ENCODE measurements at places on chromosomes 11 and 22.
A peak's percentile ranks its signal among the peaks of the same experiment; 100 is the strongest.

DNA sequence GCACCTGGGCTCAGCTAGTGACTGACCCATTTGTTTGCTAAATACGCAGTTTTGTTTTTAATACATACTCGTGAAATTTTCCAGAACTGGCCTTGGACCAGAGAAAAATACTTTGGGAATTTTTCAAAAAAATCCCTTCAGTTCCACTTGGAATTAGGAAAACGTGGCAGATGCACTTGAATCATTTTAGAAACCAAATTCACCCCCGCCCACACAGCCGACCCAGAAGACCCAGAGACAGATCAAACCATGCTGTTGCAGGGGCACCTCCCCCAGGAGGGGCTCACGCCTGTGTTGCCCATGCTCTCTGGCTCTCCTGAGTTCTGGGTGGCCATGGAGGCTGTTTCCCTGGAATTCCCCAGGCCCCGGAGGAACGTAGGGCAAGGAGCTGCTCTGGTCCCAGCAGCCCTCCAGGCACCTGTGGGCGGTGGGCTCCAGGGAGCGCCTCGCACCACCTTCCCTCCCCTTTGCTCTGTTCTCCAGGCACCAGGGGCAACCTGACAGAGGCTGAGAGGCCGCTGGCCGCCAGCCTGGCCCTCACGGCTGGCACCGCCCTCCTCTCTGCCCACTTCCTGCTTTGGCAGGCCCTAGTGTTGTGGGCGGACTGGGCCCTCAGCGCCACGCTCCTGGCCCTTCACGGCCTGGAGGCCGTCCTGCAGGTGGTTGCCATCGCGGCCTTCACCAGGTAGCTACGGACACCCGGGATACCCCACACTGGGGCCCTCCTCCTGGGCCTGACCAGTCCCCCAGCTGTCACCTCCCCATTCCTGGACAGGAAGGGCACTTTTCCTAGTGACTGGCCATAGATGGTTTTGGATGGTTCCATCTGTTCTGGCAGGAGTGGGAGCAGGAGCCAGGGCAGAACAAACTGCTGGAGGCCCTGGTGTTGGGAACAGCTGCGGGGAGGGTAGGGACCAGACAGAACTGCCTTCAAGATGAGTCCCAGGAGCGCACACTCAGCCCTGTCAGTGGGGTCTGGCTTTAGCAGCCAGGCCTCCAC is 3.3 kb upstream of the EPS8L2 start:
- no peak for DNase-seq

DNA sequence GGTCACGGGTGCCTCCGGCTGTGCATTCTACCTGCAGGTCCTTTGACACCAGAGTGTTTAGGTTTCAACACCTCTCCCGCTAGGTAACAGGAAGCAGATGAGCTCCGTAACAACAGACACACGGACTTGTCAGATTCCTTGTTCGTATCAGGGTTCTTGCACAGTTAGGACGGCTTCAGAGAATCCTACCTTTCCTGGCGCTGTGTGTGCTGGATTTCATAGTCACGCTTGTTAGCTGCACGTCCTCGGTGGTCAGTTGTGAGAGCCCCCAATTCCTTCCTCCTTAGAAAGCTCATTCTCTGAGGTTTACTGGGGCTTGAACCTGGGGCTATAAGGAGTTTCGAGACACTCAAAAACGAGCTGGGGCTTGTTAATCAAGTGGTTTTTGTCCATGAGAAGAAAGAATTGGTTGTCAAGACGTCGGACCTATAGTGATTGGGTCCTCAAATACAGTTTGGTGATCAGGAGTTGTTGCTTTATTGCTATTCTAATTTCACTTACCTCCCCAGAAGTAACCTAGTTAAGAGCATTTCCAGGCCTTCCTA is 664 bp downstream of the DDB2 start:
- peak; percentile 90 for DNase-seq

DNA sequence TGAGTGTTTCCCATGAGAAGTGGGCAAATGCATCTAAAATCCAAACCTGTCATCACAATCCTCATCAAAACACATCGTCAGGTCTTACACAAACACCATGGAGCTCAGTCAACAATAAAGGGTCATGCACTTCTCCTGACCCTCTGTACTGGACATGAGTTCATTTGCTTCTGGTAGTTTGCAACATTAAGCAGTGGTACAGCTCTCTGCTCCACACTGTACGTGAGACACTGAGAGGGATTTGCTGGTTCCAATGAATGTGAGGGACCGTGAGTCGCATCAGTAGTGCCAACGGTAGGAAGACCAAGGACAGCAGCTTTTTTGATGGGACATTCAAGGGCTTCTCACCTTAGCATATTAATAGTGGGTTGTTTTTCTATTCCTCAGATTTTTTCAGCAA is 752.3 kb downstream of the OPCML start:
- no peak for DNase-seq

DNA sequence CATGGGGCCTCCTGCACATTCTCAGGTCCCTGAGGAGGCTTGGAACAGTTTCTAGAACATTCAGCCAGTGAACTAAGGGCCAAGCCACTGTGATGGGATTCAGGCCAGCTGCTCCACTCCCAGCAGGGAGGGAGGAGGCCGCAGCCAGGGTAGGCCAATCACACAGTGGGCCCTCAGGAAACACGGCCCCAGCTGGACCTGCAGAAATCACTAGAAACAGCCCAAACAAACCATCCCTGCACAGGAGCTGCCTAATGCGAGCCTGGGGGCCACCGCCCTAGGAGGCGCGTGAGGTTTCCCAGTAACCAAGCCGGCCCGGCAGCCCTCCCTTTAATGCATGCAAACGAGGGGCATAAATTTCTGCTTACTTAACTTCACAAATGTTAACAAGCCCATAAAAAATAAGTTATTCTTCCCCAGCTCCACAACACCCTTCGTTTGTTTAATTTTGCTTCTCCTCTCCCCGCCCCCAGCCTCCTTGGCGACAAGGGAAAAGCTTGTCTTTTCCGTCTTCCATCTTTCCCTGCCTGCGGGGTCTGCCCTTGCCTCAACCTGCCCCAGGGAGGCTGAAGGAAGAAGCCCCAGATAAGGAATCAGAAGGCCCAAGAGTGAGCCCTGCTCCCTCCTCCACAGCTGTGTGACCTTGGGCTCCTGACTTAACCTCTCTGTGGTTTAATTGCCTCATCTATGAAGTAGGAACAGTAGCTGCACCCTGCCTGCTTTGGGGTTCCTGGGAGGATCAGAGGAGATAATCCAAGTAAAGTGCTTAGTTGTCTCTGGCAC is 25.7 kb downstream of the ELFN2 start:
- DNase-seq, result no peak

DNA sequence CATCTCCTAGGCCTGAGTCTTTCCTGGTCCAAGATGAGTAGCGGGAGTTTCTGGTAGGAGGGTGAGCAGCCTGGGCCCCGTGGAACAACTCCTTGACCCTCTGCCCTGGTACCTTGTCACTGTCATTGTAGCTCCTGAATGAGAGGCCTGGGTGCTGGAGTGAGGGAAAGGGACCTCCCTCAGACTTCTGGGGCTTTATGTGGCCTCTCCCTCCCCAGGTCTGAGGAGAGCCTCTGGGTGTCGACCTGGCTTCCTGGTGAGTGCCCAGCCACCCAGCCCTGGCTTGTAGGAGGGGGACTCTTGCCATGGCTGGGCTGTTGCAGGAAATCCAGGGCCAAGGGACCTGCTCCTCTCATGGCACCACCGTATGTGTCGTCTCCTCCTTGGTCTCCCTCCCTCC is 3.9 kb downstream of the P2RY2 start:
- no peak for DNase-seq

DNA sequence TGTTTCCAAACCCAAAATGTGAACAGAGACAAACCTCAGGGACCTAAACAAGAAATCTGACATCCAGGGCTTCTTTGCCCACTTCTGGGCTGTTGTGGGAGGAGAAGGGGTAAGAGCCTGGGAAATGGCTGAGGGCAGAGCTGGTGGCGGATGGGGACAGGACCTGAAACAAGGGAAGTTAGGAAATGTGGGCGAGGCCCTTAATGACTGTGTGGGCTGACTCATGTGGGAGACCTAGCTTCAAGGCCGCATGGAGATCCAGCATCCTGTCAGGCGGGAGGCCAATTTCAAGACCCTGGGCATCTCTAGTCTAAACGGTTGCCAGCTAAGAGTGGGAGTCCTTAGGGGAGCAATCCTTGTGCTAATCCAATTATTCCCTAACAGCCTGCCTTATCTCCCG is 2.1 kb upstream of the OAF start:
- no peak for DNase-seq

DNA sequence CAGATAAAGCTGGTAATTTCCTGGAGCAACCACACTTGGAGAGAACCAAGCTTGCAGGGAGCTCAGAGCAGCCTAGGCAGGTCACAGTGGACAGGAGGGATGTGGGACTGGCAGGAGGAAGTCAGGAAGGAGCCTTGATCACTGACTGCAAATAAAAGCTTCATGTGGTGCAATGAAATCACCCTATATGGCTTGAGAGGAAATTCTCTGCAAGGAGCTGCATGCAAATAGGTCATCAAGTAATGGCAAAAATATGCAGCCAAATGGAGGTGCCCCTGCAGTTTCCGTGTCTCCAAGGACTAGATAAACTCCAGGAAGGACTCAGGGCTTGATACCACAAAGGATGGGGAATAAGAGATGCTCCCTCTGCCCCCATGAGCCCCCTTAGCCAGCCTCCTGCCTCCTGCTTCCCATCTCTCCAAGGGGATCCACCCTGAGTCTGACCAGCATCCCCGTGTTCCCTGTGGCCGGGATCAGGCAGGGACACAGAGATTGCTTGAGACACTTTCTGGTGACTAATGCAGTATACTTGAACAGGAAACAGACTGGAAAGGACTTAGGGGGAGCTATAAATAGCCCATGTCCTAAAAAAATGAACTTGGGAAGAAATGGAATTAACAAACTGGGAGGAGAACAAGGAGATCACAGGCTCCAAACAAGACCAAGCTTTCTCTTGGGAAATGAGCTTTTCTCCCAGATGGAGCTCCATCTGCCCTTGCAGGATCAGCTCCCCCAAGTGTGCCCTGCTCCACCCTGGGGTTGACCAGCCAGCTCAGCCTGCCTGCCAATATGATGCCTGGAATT is 23.9 kb upstream of the MICAL2 start:
- DNase-seq, result peak; percentile 57

- DNase-seq, result peak; percentile 89
Measured at GRCh38 chr11:10307400-10308200, 2.7 kb downstream of the ADM start.

- DNase-seq, result no peak
Measured at GRCh38 chr11:85976525-85976924, 92.4 kb downstream of the PICALM start.

- DNase-seq, result peak; percentile 28
Measured at GRCh38 chr11:111642542-111642941, 40.3 kb downstream of the SIK2 start.

DNA sequence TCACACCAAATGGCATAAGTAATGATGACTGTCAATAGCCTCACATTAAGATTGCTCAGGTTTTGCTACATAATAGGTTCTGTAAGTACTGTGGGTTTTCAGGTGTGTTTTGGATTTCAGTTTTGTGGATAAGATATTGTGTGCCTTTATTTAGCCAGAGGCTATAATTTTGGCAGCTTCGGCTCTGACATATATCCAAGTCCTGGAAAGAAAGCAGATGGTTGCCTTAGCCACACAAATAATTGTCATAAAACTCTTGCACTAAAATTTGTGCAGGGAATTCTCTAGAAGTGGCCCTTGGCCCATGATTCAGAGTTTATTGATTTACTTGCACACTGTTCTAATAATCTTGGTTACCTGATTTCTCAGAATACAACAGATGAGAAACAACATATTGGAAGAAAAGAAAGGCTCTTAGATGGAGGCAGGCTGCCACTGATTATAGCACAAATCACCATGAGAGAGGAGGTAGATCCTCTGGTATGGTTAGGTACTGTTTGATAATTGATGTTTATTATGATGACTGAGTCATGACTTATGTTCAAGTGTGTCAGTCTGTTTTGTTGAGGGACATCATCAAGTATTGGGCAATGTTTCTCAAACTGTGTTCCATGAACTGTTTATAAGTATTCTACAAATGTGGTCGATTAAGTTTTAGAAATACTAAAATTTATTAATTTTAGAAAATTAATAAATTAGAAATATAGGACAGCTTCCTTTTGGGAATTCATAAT is 9.6 kb downstream of the REXO2 start:
- DNase-seq, result peak; percentile 88

DNA sequence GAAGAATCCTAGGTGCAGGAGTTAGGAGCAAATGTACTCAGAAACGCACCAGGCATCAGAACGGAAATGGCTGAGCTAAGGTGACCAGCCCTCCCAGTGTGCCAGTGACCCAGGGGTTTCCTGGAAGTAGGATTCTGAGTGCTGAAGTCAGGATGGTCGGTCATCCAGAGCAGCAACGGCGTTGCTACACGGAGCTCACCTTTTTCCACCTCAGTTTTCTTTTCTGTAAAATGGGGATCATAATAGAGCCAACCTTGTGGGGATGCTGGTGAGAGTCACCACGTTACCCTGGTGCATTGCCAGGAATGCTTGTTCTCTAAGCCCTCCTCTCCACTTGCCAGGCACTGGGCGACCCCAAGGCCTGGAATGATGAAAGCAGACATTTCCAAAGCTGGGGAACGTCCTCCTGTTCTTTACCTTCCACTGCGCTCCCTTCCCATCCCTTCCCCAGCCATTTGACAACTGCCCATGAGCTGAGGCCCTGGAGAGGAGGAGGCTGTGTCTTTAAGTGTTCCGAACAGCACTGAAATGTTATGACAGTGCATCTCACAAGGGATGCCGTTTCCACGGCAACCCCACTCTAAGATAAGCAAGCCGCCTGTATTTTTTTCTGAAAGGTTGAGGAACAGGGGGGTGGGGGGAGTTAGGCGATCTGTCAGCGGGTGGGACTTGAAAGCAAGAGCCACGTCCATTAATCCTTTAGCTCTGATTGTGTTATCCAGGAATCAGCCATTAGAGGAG is 66.8 kb downstream of the TSPAN18 start:
- DNase-seq, result peak; percentile 35

- no peak for DNase-seq
Measured at GRCh38 chr22:29587938-29588699, 7.2 kb upstream of the NIPSNAP1 start.

- DNase-seq, result no peak
Measured at GRCh38 chr11:17691550-17691949, 27.8 kb upstream of the MYOD1 start.

DNA sequence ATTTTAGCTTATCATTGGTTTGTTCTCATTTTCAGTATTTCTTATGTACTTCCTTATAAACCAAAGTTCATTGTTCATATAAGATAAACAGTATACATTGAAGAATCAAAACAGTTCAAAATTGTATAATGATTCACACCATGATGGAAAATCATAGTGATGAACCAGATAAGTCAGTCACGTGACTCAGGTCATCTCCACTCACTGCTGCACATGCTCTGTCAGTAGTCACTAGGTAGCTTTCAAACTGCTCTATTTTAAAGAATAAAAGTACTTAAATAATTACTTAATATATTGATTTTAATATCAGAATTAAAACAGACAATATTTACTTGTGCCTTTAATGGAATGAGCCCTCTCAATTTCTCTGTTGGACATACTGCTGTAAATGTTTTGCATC is 37.5 kb downstream of the PDHX start:
- no peak for DNase-seq

DNA sequence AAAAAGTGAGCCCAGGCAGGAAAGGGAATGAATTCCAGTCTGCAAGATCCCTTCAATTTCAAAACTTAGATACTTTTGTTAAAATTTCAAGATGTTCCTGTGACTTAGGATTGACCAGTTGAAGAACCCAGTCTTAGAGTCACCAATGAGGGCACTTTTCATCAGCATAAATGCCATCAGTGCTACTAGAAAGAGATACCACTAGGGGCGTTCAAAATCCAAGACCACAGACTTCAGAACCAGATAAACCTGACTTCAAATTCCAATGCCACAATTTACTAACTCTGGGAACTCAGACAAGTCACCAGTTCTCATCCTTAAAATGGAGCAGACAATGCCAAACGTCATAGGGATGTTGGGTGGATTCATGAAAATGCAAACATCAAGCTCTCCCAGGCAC is 523.2 kb downstream of the BUD13 start:
- no peak for DNase-seq
